NCI-H1930 (cell line): ENCODE measurements at places on chromosomes 16 and 17.

DNA sequence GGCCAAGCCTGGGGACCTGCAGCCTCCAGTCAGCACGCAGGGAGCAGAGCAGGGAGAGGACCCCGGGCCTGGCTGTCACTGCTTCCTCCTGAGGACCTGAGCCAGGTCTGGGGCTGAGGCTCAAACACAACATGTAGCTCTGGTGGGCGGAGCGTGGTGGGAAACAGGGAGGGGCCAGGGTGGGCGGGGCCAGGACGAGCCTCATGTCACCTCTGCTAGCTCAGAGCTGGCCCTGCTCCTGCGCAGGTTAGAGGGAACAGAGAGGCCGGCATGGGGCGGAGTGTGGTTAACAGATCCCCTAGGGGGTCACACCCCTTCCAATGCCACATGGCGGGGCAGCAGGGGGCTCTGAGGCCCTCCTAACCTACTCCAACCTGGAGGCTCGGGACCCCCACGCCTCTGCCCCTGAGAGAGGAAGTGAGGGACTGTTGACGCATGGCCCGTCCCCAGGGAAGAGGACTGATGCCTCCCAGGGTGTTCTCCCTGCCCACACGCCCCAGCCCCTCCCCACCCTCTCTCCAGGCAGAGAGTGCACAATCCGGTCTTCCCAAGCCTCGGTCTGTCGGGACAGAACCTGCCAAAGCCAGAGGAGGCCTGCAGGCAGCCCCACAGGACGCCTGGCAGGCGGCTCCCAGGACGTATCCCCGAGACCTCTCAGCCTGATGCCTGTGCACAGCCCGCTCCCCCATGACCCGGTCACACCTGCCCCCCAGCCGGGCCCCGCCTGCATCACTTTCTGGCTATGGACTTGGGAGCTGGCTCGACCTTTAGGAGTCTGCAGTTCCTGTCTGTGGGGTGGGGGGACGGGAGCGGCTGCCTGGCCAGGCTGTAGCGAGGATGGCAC is 15.2 kb downstream of the PIEZO1 start:
- DNase-seq: no peak

GRCh38 chr17:81396278-81396721 is 1.0 kb downstream of the BAHCC1 start:
- DNase-seq: no peak

GRCh38 chr16:57622361-57623250 is 5.8 kb upstream of the ADGRG1 start:
- no peak for DNase-seq

DNA sequence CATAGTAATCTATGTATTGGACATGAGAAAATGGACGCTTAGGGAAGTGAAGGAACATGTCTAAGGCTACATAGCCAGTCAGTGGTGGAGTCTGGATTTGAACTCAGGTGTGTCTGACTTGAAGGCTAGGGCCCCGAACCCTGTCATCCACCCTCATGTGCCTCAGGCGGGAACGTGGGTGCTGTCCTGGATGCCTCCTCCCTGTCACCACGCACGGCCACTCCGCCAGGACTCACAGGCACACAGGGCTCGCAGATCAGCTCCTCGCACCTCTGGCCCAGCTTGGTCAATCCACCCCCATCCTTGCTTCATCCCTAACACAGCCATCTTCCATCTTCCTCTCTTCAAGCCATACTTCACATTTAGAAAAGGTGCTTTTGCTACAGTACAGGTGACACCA is 154.7 kb downstream of the KCNJ12 start:
- no peak for DNase-seq

GRCh38 chr16:68059804-68060203 is 25.4 kb upstream of the NFATC3 start:
- no peak for DNase-seq

- no peak for DNase-seq
These were observed 4.2 kb upstream of the NUDT16L1 start for GRCh38 chr16:4689091-4689671.

DNA sequence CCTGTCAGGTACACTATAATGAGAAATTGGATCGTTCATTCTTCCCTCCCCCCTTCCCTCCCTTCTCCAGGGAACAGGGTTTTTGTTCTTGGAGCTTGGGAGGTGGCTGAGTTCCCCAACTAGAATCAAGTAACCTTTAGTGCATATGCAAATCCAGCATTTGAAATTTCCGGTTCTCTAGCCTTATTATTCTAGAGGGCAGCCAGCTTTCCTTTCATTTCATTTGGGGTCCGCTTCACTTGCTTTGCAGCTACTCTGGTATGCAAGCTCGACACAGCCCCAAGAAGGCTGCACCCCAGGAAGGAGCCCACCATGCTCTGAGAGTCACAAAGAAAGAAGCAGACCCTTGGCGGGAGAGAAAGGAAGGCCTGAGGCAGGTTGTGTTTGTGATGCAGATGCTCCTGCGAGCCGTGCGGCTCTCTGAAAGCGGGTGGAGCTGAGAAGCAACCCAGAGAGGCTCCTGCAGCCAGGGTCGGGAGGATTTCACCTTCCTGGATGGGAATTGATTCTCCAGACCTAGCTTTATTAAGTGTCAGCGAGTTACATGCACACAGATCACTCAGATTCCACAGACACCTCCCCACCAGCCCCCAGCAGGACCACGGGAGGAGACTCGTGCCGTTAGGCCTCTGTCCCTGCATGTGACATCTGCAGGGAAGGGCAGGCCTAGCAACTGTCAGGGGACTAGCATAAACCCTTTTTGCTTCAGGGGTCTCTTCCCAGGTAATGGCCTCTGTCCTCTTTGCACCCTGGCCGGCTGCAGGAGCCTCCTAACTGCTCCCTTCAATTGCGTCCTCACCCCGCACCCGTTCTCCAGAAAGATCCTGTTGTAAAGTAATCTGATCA is 34.5 kb downstream of the PMM2 start:
- no peak for DNase-seq

- DNase-seq: no peak
These were observed 480.0 kb downstream of the PMP22 start for GRCh38 chr17:14784997-14785696.

GRCh38 chr16:78183437-78184237 is 84.2 kb downstream of the WWOX start:
- no peak for DNase-seq

- DNase-seq: no peak
These were observed 5.6 kb upstream of the BIRC5 start for GRCh38 chr17:78208486-78208885.

GRCh38 chr16:79090966-79091365 is 509.6 kb downstream of the MAF start:
- DNase-seq: no peak

- DNase-seq: no peak
These were observed 5.3 kb upstream of the MAPK7 start for GRCh38 chr17:19372866-19373504.

GRCh38 chr17:56694825-56695224 is 101.3 kb downstream of the NOG start:
- DNase-seq: no peak

- DNase-seq: no peak
These were observed 79.6 kb upstream of the TOB1 start for GRCh38 chr17:50945779-50946222.

DNA sequence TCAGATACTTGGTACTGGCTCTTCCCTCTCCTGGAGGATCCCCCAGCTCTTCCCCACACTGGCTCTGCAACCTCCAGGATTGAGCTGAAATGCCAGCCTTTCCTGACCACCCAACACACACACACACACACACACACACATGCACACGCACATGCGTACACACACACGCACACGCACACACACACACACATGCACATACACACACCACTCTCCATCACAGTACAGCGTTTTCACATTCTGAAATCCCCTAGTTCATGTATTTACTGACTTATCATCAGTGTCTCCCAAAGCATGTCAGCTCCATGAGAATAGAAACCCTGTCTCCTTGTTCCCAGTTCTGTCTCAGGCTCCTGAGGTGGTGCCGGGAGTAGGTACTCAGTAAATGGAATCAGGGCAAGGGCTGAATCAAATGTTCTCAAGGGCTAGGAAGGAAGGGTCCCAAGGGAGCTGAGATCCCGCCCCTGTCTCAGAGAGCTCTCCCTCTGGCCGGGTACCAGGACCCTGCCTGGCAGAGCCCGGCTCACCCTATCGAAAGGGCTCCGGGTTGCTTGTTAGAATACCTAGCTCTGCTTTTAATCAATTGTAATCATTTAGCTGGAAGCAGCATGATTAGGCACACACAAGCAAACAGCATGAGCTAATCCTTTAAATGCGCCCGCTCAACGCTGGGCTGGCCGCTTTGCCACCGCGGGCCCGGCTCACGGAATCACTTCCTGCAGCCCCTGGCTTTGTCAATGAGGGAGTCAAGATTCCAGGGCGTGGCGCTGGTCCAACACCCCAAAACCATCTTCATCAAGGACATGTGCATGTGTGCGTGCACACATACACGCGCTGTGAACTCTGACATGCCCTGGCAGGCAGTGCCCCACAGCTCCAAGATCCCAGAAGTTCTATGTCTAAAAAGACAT is 140.7 kb downstream of the C16orf78 start:
- DNase-seq: no peak

- DNase-seq: peak; percentile 23
These were observed 180.0 kb upstream of the CACNG3 start for GRCh38 chr16:24075931-24076716.

DNA sequence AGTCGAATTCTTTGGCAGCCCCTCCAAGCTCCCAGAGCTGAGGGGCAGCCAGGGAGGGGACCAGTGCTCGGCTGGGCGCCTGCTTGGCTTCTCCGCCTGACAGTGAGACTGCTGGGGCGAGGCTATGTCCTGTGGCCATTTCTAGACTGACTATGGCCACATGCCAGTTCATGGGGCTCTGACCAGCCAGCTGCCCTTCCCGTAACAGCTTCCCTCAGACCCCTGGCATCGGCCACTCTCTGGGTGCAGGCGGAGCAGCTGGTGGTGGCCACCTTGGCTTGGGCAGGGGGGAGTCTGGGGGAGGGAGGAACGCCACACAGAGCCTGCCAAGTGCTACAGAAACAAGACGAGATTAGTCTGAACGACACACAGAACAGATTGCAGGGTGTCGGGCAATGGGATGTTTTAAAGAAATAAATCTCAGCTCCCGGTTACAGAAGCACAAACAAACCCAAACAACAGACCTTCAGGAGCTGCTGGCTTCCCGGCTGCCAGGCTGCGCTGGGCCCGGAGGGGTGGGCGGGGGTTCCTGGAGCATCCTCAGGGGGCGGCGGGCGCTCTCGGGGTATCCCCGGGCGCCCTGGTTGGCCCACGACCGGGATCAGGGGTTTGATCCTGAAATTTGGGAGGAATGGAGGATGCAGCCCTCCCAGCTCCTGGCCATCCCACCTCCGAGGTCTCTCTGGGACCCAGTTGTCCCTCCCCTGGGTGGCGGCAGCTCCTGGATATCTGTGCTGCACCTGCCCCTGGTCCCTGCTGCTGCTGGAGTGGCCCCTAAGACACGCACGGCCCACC is 34.5 kb downstream of the TBC1D16 start:
- DNase-seq: no peak

GRCh38 chr17:80790021-80790765 is 201.4 kb upstream of the CHMP6 start:
- DNase-seq: no peak

- DNase-seq: no peak
These were observed 12.2 kb downstream of the GALNS start for GRCh38 chr16:88844419-88845036.

GRCh38 chr17:31586946-31587345 is 195.5 kb downstream of the RAB11FIP4 start:
- DNase-seq: no peak

DNA sequence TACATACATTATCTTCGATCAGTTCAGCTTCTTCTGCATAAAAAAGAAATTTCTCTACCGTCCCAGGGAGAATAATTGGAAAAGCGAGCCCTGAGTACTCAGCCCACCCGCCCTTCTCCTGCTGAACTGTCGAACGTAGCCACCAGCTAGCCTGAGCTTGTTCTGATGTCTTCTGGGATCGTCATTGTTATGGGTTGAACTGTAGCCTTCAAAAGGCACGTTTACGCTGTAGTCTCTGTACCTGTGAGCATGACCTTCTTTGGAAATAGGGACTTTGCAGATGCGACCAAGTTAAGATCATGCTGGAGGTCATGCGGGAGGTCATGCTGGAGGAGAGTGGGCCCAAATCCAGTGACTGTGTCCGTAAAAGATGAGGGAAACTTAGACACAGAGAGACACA is 86.2 kb downstream of the CMIP start:
- no peak for DNase-seq

GRCh38 chr17:33167736-33168135 is 125.4 kb downstream of the ASIC2 start:
- no peak for DNase-seq

GRCh38 chr16:5193861-5194260 is 96.3 kb upstream of the EEF2KMT start:
- DNase-seq: no peak

GRCh38 chr17:77488531-77489238 is 347.9 kb downstream of the SEC14L1 start:
- DNase-seq: no peak

- DNase-seq: no peak
These were observed 50.7 kb downstream of the CFDP1 start for GRCh38 chr16:75382611-75383010.

- peak; percentile 35 for DNase-seq
These were observed 15.6 kb downstream of the MRPS23 start for GRCh38 chr17:57834146-57834741.

GRCh38 chr17:8375738-8376259 is 705 bp downstream of the KRABD2 start:
- no peak for DNase-seq

DNA sequence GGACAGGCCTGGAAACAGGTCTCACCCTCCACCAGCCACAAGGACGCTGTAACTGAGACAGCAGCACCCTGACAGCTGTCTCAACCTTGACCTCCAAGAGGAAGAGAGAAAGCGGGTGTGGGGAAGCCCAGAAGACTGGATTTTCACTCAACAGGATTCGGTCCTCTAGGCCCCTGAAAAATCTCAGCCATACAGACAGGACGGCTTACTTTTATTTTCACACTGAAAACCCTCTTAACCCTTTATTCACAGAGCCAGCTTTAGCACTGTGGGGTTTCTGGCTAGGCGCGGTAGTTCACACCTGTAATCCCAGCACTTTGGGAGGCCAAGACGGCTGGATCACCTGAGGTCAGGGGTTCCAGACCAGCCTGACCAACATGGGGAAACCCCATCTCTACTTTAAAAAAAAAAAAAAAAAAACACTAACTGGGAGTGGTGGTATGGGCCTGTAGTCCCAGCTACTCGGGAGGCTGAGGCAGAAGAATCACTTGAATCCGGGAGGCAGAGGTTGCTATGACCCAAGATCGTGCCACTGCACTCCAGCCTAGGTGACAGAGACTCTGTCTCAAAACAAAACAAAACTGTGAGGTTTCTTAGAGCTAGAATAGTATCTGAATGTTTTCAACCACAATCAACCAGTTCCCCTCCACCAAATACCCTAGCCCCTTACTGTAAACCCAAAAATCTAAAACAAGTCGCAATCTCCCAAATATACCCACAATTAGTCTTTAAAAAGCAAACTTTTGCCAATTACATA is 5.3 kb downstream of the ANKRD11 start:
- no peak for DNase-seq
